ENCODE measurements at places on chromosomes 6 and 20.
A peak's percentile ranks its signal among the peaks of the same experiment; 100 is the strongest.

GRCh38 chr6:159529934-159530333, 163.1 kb downstream of the SOD2 start:
- no peak for DNase-seq

- DNase-seq = no peak
Measured at GRCh38 chr6:114033606-114034005, 62.7 kb upstream of the HDAC2 start.

- DNase-seq = no peak
Measured at GRCh38 chr6:152026291-152026690, 218.8 kb downstream of the ESR1 start.

DNA sequence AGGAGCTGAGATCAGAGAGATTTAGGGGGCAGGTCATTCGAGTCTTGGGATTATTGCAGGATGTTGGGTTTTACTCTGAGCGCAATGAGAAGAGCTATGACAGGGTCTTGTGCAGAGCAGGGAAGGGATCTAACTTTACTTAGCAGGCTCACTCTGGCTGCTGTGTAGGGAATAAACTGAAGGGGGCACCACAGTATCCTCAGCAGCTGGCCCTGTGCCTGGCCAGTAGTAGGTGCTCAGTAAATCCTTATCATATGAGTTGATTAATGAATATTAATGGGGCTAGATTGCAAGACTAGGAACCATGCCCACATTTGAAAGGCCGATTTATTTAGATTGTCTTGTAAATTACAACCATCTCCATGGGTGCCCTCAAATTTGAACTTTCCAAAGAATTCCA, 4.6 kb upstream of the MDGA1 start:
- DNase-seq = no peak

- DNase-seq = peak; percentile 74
Measured at GRCh38 chr20:53643031-53643832, 49.6 kb upstream of the ZNF217 start.

DNA sequence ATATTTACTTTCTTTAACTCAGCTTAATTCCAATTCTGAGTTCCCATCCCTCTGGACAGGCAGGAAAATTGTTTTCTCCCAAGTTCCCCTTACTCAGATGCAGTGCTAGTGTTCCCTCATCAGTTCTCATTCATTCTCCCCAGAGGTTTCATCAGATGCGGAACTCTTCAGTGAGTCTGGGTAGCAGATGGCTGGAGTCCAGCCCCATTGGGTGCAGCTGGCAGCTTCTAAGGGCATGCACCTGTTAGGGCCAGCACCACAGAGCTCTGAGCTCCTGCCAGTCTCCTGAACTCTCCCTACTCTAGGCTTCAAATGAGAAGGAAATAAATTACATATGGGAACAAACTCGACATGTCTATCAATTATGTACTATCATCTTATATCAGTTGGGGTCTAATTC, 76.6 kb downstream of the SOD2 start:
- no peak for DNase-seq

GRCh38 chr6:28657769-28658465, 132.2 kb downstream of the GPX5 start:
- DNase-seq = peak; percentile 28

DNA sequence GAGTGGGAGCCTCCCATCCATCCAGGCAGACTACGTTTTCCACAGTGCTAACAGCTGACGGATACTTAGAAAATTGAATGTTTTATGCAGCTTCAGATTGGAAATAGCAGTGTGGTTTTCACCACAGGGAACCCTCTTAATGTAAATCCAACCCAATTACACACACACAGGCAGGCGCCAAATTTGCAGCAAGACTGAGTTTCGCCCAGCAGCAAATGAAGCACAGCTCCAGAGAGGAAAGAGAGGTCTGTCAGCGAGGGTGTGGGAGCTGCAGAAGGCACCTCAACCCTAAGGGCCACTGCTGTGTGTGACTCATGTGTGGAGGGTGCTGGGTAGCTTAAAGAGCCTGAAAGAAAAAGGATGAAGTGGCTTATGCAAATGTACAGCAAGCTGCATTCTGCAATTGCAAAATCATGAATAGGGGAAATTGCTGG, 365.7 kb downstream of the MAFB start:
- DNase-seq = no peak

GRCh38 chr20:31856516-31856915, 11.1 kb upstream of the FOXS1 start:
- no peak for DNase-seq

GRCh38 chr6:149951096-149951495, 9.3 kb downstream of the ULBP2 start:
- DNase-seq = no peak

- DNase-seq = no peak
Measured at GRCh38 chr20:36474563-36474962, 66.8 kb upstream of the MYL9 start.

DNA sequence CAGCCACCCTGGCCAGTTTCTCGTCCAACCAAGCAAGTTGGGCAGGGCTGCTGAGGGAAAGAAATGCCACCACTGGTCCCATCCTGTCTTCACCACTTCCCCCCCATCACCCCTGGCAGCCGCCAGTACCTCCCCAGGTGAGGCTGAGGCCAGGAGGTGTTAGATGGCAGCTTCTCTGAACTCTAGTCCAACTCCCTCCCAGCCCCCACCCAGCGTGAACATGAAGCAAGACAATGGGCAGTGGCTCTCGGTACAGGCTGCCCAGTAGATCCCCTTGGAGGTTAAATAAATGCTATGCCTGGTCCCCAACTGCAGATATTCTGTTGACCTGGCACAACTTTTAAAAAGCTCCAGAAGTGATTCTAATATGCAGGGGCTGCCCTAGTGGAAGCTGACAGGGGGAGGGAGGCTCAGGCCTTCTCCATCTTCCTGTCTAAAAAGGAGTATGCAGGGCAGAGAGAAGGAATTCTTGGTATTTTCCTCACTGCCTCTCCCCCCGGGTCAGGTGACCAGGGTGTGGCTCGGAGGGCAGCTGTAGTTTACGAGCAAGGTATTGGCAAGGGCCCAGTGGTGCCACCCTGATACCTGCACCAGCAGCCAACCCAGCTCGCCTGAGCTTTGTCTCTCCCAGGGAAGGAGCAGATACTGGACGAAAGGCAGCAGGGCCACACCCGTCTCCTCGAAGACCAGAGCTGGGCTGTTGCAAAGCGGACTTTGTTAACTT, 25.7 kb downstream of the KCNK5 start:
- peak; percentile 95 for DNase-seq

GRCh38 chr6:75091467-75092190, 114.2 kb downstream of the COL12A1 start:
- no peak for DNase-seq

DNA sequence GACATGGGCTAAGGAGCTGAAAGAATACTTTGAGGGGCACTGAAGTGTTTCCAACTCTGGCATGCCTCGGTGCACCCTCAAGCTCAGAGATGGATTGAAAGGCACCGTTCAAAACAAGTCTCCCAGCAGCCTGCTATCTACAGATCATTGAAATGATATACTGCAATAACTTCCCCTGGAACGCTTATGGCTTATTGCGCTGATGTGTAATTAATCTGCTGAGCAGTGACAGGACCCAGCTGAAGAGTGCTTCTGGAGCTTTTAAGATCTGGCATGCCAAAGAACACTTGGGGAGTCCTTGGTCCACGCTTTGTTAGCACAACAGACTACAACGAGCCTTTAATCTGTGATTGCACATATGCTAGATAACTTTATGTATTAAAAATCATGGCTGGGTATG, 708.2 kb downstream of the PRKN start:
- no peak for DNase-seq

GRCh38 chr6:155389130-155389529, 66.5 kb downstream of the NOX3 start:
- DNase-seq = no peak

All from transverse colon (tissue), 4 donors.